ENCODE measurements at places on chromosomes 3 and 15. TPM values are rescaled to one million over a fixed set of nuclear protein-coding genes. Genes with fewer than 3 reads are reported as not detected.

The TGM5 gene
- 0.07 TPM for total RNA-seq

The VGLL3 gene
- not detected for total RNA-seq

The VWA5B2 gene
- not detected for total RNA-seq

The TNNC1 gene
- total RNA-seq: 1.5 TPM

The KLHL40 gene
- not detected for total RNA-seq

The LRRC49 gene
- not detected for total RNA-seq

DNA sequence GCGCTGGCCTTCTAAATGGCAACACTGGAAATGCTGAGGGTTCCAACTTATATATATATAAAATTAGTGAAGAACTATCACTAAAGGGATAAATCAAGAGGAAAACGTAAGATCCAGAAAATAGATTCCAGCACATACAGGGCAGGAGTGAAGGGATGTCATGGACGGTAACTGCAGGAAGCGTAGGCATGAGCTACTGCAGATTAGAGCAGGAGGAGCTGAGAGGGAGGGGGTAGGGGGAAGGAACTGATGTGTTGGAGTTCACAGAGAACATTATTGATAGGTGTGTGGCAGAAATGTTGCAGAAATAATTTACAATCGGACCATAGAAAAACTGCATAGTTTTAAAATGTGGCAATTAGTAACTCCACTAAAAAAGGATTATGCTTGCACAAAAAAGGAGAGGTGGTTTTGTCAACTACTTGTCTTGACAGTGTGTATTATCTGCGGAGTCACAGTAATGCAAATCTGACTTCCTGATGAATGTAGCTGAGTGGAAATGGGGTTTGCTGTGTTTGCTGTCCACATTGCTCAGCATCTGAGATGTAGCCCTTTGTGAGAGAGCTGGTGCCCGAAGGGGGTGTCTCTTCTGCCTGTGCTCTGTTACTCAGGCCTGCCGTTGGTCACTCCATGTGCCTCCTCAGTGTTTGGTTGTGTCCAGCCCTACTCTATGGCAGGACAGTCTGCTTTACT lies 61.2 kb downstream of the PAK2 start:
- DNase-seq: no peak

DNA sequence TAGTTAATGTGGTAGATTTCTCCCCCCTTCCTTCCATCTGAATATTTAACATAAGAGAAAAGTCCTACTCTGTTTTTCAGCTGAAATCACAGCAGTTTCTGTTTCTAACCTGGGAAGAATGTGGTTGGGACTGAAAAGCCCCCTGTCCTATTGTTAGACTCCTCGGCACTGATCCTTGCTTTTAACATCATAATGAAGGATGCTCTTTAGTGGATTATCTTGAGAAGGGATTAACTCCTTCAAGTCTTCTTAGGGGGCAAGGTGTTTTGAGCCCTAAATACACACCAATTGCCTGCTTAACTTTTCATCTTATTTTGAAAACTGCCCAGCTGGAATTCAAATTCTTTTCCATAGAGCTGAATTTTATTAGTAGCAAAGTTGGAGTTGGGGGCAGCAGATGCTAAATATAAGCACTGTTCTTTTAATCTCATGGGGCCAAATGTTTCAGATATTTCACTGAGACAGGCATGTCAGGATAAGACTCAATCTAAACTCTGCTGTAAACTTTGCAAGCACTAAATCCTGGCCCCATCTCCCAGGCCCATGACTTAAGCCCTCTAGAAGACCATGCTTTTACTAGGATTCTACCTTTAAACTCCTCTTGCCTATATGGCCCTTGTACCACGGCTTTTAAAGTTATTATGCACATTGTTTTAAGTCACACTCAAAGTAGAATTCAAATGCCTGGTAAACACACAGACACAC lies 243.2 kb upstream of the NR2F2 start:
- DNase-seq: no peak

- no peak for DNase-seq
Measured at GRCh38 chr3:169026543-169027182, 636.8 kb downstream of the MECOM start.

DNA sequence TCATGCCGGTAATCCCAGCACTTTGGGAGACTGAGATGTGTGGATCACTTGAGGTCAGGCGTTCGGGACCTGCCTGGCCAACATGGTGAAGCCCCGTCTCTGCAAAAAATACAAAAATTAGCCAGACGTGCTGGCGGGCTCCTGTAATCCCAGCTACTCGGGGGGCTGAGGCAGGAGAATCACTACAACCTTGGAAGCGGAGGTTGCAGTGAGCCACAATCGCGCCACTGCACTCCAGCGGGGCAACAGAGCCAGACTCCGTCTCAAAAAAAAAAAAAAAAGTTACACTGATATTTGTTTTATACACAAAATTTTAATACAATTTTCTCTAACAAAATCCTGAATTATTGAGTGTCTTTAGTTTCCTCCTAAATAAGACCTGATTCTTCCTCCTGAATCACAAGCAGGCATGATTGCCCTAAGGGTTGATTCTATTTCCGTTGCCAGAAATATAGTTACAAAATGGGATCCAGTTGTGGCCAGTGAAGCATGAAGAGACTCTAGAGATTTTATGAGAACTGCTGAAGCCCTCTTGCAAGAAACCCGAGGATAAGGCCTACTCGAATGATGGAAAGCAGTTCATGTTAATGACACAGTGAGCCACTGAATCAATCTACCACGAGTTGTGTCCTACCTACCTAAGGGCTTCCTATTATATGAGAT lies 9.6 kb upstream of the SMARCC1 start:
- no peak for DNase-seq

- DNase-seq: no peak
Measured at GRCh38 chr3:45712434-45713110, 23.4 kb downstream of the SACM1L start.

GRCh38 chr15:63264688-63265293 lies 12.6 kb upstream of the APH1B start:
- DNase-seq: no peak

DNA sequence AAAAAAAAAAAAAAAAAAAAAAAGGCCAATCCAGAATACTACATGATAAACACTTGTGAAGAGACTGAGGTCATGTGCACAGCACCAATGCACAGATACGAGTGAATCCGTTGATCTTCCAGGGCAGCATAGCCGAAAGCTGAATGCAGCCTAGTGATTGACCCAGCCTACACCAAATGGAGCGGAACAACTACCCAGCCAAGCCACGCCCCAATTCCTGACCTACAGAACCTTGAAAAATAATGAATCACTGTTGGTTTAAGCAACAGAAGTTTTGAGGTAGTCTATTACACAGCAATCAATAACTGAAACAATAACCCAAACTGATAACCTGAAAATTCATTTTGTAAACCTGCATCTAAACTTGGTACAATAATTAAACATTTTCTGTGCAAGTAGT lies 361.0 kb downstream of the FHIT start:
- no peak for DNase-seq

DNA sequence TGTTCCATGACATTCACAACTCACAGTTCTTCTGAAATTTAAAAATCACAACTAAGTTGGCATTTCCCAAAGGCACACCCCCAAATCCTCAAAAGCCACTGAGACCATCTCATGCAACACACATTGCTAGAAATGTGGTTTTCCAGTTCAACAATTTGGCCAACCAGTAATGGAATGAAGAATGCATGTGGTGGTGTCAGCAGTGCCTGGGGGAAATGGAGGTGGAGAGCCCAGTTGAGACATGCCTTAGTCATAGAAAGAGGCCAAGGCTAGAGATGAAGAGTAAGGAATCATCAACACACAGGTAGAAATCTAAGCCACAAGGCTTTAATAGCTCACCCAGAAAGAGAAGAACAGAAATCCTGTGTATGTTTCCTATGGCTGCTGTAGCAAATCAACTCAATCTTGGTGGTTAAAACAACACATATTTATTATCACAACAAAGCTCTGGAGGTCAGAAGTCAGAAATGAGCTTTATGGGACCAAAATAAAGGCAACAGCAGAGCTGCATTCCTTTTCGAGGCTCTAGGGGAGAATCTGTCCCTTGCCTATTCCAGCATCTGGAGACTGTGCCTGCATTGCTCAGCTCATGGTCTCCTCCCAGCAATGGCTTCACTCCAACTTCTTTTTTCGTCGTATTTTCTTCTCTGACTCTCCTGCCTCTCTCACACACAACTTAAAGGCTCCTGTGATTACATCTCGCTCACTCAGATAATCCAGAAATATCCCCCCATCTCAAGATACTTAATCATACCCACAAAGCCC lies 54.0 kb downstream of the SNTN start:
- no peak for DNase-seq

Measured in activated CD4-positive, alpha-beta T cell treated with anti-CD3 and anti-CD28 coated beads, Interleukin-2, amount 10 ng/mL, durations not matched to agents 24 days and 14 days (primary cell).